ENCODE measurements at places on chromosomes 3 and 15.

- DNase-seq, result no peak
Observed at GRCh38 chr15:70084461-70084860, 13.3 kb downstream of the TLE3 start.

DNA sequence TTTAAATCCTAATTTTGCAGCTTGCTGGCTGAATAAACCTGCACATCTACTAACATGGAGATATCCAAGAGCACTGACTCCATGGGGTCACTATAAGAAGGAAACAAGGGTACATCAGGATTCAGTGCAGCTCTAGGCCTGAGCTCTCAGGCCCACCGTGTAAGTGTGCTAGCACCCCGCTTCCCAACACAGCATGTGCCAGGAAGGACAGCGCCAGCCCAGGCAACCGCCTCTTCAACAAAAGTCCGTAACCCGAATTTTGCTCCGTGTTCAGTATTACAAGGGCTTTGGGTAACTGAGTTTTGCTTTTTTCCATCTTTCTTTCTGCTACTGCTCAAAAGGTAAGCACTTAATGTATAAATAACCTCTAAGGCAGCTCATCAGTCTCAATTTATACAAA lies 89.8 kb downstream of the LRIG1 start:
- DNase-seq, result no peak

DNA sequence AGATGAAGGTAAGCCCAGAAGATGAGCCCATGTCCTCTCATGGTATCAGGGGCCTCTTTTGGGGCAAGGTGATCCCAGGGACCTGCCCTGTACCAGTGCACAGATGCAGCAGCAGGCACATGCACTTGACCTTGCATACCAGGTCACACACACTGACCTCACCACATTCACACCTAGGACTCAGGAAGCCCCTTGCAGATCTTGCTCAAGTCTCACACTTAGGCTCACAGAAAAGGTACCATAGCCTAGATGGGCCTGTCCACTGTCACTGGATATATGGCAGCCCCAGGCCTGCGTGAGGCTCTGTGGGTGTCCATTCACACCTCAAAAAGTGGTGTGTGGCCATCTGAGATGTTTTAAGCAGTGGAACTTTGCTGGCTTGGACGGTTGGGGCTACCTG lies 58.7 kb downstream of the CACNA2D2 start:
- no peak for DNase-seq

DNA sequence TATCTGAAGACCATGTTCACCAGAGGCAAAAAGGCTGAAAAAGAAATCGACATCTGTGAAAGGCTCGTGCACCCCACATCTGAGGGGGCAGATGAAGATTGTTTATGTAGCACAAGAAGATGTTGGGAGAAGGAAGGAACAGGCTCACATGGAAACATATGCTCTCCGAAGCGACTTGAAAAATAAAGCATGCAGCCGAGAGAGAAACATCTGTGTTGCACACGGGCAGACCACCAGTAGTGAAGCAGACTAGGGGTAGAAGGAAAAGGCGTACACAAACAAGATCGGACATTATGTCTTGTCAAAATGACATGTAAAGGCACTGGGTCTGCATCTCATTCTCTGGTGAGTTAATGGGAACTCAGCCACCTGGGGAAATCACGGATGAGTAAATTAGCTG lies 356.5 kb downstream of the ZIC4 start:
- no peak for DNase-seq

- DNase-seq, result no peak
Observed at GRCh38 chr3:108118038-108118768, 27.4 kb upstream of the CD47 start.

DNA sequence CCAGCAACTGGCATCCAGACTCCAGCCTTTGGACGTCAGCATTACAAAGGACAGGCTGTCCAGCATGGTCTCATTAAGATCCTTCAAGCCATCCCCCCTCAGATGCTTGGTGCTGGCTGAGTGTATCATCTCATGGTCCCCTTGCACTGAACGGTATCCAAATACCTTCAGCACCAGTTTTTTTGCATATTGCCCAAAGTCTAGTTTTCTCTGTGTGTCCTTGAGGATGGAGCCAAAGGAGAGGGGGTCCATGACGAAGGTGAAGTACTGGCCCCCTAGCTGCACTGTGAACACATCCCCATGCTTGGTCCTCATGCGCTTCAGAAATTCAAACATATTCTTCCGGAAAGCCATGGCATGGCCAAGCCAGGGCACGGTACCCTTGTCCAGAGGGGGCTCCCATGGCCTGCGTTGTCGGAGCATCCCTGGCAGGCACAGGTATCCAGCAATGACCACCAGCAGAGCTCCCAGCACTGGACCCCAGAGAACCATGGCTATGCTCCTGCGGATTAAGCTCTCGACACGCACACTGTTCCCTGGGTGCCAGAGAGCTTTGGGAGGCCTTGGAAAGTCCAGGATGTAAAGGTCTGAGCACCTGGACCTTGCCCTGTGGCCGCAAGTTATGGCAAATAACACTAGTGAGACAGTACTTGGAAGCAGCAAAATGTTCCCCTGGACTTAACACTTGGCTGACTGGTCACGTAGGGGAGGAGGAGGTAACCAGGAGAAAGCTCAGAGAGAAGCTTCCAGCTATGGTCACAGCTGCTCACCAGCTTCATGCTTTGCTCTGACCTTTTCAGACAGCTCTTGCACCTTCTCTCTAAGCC lies at the start of gene CYP8B1:
Gene CYP8B1 (minus strand): TSS at position 555 of the 827 bp plus-strand sequence. CDS start 63 bp downstream, at position 492.
- no peak for DNase-seq

DNA sequence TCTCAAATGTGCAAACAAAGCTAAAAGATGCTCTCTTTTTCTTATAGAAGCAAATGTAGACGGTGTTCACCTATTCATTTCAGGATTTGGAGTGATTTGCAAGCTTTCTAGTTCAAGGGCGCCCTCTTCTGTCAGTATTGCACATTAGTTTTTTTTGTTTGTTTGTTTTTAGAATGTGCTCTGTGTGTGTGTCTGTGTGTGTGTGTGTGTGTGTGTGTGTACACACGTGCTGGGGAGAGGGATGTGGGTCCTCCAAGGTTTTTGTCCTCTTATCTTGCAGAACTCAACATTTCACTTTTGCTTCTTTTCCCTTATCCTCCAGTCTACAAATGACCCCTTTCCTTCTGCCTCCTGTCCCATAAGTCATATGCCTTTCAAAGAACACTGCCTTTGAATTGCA lies 23.5 kb downstream of the DNAH1 start:
- no peak for DNase-seq

- no peak for DNase-seq
Observed at GRCh38 chr3:158700559-158700958, 28.1 kb upstream of the LXN start.

DNA sequence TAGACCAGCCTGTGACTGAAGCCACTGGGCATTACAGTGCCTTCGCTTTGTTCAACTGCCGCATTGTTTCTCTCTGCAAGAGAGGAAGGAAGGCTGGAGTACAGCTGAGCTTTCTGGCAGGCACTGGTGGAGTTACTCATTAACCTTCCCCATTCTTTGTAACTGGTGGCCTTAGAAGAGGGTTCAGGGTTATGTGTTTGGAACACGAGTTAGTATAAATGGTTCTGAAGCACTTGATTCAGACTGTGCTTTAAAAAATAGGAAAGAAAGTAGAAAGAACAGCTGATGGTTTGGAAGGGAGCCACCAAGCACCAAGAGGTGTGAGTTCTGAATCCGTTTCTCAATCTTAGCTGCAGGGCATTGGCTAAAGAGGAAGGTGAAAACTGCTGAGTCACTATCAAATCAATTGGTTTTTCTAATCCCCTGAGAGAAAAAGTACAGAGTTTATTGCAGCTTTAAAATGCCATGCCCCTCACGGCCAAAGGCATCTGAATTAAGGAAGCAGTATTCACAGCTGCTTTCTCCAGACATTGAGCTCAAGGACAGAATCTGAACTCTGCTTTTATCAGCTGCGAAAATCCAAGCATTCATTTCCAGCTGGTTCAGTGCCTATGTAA lies 3.6 kb downstream of the HGD start:
- no peak for DNase-seq

GRCh38 chr3:193812791-193813500 lies 219.9 kb downstream of the OPA1 start:
- DNase-seq, result no peak

GRCh38 chr15:79208179-79208578 lies 74.3 kb upstream of the ANKRD34C start:
- DNase-seq, result no peak

- DNase-seq, result no peak
Observed at GRCh38 chr3:43294975-43295374, 8.6 kb downstream of the SNRK start.

- DNase-seq, result no peak
Observed at GRCh38 chr3:164209363-164209762, 868.9 kb downstream of the SI start.

DNA sequence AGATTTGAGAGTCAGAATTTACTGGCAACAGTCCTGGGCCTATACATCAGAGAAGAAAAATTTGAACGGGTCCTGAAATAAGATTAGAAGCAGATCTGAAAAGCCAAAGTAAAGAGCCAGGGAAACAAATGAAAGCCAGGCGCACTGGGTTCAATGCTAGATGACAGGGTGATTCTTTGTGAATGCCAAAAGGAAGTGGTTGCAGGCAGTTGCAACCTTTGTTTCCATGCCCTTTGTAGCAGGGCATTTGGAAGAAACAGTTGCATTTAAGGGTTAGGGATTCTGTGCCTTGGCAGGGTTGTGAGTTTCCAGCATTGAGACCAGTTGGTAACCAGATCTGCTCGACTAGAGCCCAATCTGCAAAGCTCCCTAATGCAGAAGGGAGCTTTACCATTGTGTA lies 36.4 kb upstream of the MTHFS start:
- no peak for DNase-seq

GRCh38 chr15:74635228-74635627 lies 19.6 kb downstream of the CLK3 start:
- DNase-seq, result no peak

GRCh38 chr3:177929310-177929709 lies 606.9 kb upstream of the KCNMB2 start:
- no peak for DNase-seq

DNA sequence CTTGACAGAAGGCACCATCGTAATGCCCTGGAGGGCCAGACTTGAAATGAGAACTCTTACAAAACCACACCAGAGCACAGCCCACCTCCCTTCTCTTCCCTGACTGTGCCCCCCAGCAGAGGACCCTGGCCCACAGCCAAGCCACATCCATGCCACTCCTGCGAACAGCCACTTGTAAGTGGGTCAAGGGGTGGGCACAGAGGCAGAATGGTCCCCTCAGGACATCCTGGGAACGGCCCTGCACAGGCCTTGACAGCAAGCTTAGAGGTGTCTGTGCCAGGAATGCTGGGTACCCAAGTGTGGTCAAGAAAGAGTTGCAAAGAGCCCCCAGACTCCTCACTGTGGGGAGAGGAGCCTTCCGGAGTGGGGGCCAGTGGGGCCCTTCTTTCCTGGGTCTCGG lies 33.3 kb downstream of the HCN4 start:
- no peak for DNase-seq

DNA sequence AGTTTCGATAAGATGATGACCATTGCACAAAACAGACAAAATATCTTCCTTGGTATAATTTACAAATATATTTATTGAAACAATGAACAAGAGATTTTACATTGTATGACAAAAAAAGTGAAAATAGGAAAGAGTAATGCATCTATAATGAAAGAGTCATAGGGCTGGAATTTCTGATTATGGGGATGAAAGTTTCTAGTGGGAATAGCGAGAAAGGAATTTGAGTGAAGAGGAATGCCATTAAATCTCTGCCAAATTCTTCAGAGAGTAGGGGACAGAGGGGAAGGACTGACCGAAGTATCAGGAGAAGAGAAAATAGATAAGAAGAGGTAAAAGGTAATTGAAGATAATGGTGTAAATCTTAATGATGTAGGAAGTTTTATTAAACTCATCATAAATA lies 125.4 kb downstream of the VGLL3 start:
- no peak for DNase-seq

- no peak for DNase-seq
Observed at GRCh38 chr3:104856741-104857140, 510.0 kb upstream of the ALCAM start.

DNA sequence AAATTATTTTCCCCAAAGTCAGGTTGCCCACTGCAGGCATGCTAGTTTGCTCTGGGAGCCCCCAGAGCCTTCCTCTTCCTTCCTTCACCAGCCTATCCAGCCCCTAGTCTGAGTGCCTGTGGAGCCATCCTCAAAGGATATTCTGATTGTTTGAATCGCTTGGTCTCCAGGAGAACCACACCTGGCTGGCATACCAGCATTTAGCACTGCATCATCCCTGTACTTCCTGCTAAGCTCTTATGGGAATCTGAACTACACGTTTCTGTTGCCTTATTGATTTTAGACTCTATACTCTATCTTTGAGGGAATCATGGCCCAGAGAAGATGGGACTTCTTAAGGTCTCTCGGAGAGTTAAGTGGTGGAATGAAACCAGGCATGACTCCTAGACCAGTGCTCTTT lies 26.3 kb downstream of the ZBTB38 start:
- DNase-seq, result no peak

DNA sequence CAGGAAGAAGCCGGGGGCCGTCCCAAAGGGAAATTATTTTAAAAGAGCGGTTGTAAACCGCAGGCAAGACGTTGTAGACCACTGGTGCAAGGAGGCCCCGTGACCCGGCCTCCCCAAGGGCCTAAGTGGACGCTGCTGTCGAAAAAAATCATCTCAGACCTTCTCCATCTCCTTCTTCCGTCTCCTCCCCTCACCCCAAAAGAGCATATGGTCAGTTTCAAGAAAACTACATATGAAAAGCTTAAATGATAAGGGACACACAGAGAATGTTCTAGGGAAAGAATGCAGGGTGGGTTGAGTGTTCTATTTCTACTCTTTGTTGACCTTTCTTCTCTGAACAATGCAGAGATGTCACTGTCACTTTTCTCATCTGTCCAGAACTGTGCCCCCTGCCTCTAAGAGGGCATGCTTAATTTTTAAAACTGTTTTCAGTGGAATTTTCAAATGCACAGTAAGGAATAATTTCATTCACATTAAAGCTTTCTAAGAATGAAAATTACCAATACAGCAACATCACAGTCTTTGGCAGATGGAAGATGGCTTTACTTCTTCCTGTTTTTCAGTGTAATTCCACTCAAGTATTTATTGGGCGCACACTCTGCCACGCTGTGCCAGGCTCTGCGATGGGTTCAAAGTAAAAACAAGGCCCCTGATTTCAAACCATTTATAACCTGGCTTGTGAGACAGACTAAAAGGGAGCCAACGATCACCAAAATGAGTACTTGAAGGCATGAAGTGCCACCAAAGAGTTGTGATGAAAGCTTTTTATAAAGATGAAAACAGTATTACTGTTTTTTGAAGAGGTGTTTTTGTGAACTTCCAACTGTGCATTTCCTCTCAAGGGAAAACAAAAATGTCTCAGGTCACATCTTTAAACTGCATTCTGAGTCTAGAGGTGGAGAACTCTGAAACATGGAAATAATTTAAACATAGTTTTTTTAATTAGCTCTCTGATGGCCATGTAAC lies 891 bp upstream of the TOP2B start:
- DNase-seq, result no peak

- DNase-seq, result no peak
Observed at GRCh38 chr15:65804252-65804931, 12.3 kb upstream of the DENND4A start.

All from esophagus squamous epithelium (tissue), 5 donors.